ENCODE measurements at places on chromosomes 11 and 22.

DNA sequence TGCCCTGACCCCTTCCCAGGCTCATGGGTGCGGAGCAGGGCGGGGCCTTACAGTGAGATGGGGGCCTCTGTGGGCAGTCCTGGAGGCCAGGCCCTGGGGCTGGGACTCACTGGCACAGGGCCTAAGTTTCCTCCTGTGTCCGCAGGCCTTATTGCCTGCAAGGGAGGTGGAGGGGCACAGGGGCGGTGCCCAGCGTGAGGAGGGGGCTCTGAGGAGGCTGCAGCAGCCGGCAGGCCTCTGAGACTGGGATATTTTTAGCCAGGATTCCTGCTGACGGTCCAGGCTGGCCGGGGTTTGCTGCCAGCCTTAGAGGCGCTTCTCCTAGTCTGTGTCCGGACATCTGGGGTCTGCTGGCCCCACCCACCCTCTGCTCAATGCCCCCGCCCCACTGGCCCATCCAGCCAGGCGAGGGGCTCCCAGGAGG, 5.7 kb upstream of the RTN4R start:
- DNase-seq = no peak

DNA sequence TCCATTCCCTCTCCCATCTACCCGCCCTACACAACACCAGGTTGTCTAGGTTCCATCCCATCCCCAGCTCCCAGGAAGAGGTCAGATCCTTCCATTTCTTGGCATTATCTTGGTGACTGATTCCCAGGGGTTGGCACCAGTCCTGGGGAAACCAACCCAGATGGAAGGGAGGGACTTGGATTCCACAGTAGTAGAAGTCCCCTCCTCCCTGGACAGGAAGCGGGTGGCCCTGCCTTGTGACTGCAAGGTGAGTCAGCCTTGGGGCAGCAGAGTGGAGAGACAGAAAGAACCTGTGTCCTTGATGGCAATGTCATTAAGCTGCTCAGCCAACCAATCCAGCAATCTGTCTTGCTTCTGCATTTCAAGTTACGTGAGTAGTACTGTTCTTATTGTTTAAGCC, 26.5 kb downstream of the SYT13 start:
- DNase-seq = no peak

DNA sequence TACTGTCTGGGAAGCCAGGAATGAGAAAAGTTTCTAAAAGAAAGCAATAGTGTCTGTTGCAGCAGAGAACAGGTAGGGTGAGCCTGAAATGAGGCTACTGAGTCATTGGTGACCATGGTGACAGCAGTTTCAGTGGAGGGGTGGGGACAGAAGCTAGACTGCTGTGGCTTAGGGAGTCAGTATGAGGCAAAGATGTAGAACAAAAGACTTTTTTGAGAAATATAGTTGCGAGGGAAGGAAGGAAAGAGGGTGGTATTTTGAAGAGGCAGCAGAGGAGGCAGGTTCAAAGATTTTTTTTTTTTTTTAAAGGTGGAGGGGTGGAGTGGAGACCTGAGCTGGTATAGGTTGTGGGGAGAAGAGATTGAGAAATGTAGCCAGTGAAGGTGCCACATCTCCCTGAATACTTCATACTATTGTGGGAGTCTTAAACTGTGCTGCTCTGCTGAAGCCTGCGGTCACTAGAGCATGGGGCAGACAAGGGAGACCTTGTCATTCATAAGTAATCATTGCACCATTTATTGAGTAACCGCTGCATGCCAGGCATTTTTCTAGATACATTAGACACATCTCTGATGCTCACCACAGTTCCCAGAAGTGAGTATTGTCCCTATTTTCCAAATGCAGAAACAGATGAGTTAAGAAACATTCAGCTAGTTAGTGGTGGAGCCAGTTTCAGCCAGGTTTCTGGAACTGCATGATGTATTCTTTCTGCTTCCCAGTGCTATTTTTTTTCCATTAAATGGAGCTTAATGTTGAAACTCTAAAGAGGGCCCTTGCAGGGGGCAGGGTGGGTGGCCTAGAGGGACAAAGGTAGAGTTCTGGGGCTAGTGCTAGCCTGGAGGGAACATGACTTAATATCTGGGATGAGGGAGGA, 49.9 kb downstream of the STIM1 start:
- no peak for DNase-seq

DNA sequence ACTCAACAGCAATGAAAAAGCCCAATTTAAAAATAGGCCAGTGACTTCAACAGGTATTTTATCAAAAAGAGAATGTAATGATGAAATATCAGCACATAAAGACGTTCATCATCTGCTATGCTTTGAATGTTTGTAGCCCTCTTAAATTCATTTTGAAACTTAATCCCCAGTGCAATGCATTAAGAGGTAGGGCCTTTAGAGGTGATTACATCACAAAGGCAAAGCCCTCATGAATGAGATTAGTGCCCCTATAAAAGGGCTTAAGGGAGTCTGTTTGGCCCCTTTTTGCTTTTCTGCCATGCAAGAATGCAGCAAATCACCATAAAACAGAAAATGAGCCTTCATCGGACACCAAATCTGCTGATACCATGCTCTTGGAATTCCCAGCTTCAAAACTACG, 637.0 kb downstream of the DLG2 start:
- no peak for DNase-seq

GRCh38 chr11:126926376-126926791, 74.2 kb downstream of the KIRREL3 start:
- no peak for DNase-seq

- no peak for DNase-seq
Observed at GRCh38 chr11:8341996-8342395, 78.3 kb upstream of the LMO1 start.

GRCh38 chr11:115959081-115959486, 454.9 kb upstream of the CADM1 start:
- DNase-seq = peak; percentile 93

DNA sequence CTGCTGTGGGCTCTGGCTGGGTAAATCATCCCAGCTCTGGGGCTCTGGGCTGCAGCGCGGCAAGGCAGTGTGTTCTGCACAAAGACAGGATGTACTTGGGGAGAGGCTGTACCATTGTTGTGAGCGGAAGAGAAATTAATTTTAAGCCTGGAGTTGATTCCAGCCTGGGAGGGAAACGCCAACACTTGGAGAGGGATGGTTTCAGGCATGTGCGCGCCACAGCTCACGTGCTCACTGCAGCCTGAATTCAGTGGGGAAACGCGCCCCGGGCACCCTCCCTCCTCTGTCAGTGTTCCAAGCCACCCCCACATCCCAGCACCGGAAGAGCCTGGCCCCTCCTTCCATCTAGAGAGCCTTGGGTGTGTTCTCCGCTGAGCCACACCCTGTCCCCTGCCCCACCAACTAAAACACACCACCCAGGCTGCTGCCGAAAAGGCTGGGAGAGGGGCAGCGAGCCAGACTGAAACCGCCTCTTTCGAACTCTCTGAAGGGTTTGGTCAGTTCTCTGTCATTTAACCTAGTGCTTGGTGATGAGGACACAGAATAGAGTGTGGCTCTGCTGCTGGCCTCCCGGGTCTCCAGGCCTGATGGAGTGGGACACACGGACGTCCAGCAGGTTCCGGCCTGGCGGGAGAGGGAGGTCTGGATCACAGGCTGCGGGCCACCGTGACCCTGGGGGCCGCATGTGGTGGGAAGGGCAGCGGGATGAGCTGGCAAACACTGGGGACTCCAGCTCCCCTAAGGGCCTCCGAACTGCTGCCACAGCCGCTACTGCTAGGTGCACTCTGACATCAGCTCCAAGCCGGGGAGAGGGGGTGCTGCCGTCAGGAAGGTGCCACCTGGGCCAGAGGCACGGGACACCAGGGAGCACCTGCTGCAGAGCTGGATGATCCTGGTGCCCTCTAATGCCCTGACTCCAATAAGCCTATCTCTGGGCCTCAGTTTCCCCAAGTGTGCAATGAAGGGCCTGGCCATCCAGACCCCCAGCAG, 230.8 kb downstream of the CTTN start:
- peak; percentile 42 for DNase-seq

All from COR-L47 (cell line).